ENCODE measurements at places on chromosomes 5 and 9.

GRCh38 chr5:140348104-140348503 lies 1.7 kb upstream of the HBEGF start:
- DNase-seq: no peak

- no peak for DNase-seq
These were observed 131.9 kb downstream of the MRPL36 start for GRCh38 chr5:1667648-1668140.

GRCh38 chr5:134171972-134172371 lies 4.8 kb downstream of the SKP1 start:
- no peak for DNase-seq

- DNase-seq: no peak
These were observed 292.0 kb upstream of the DMRT1 start for GRCh38 chr9:549455-549997.

DNA sequence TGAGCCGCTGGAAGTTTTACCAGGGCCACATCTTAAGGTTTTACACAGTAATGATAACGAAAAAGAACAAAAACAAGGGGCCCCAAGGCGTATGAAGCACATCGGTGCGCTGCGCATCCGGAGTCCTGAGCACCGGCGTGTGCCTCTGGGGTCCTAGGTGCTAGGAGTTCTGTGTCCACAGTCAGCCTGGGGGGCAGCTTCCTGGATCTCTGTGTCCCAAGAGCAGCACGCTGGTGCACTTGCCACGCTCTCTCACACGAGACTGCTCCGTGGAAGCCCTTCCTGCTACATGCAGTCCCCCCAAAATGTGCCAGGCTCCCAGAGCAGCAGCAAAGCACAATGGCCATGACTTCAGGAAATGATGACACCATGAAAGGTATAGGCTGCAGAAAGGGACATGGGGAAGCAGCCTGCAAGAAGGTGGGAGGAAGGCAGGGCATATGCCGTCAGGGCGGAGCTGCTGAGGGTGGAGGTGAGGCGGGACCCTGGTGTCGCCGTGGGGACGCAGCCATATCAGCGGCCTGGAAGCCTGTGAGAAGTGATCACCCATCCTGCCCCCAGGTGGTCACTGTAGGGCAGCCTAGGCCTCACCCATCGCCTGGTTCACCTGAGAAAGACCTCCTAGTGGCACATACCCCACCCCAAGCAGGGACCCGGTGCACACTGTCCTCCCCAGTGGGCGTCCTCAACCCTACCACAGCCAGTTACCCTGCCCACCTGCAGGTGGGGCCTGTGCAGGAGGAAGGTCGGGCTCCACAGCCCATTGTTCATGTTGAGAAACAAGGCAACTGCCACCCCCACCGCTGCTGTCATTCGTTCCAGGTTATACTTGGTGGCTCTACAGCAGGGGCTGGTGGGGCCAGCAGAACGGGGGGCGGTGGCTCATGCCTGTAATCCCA lies 23.6 kb upstream of the SLC6A3 start:
- DNase-seq: no peak

- DNase-seq: no peak
These were observed 5.2 kb downstream of the SURF4 start for GRCh38 chr9:133370685-133371084.

- no peak for DNase-seq
These were observed 172.2 kb downstream of the C5orf15 start for GRCh38 chr5:133796186-133796585.
